Hematopoietic multipotent progenitor cell treated with erythropoietin and hydrocortisone succinate and interleukin-3 and kit ligand, for 8 days (in vitro differentiated cells): ENCODE measurements at places on chromosomes 3 and 15.

DNA sequence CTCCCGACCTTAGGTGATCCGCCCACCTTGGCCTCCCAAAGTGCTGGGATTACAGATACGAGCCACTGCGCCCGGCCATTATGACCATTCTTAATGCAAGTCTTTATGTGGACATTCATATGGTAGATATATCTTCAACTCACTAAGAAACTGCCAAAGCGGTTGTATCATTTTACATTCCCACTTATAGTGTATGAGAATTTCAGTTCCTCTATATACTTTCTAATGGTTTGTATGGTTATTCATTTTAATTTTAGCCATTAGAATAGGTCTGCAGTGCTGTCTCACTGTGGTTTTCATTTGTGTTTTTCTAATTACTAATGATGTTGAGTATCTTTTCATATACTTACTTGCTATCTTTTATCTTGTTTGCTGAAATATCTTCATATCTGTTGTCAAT is 32.5 kb downstream of the TCF12 start:
- no peak for DNase-seq

DNA sequence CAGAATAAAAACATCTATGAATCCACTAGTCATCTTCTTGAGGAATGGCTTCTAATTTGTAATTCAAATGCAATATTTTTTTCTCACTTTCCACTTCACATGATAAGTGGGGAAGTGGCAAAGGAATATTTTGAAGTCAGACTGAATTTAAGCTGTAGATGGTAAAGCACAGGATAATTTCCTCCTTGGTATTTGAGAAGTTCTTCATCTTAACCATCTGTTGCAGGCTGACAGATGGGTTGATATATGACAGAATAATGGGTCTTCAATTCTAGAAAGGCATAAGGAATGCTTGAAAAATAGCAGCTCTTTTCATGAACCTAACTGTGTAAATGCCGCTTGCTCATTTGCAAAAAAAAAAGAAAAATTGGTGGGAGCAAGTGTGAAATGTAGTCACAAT is 66.5 kb upstream of the SNTN start:
- DNase-seq, result no peak

GRCh38 chr15:101037090-101037830 is 118.1 kb downstream of the LRRK1 start:
- DNase-seq, result no peak

DNA sequence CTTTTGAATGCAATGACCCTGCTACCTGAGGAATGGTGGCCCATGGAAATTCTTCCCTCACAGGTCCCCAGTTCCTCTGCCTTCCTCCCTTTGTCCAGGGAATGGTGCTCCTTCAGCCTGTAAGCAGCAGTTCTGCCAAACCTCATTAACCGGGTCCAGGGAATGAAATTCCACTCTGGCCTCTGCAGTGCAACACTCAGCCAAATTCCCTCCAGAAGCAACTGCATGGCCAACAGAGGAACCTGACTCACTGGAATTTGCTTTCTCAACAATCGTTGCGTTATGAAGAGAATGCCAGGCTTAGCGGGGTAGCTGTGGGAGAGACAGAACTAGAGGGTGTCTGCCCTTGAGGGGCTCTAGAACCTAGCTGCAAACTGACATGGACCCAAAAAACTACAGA is 449.4 kb upstream of the PROK2 start:
- no peak for DNase-seq

- no peak for DNase-seq
Observed at GRCh38 chr3:17040990-17041377, 156.2 kb downstream of the PLCL2 start.

DNA sequence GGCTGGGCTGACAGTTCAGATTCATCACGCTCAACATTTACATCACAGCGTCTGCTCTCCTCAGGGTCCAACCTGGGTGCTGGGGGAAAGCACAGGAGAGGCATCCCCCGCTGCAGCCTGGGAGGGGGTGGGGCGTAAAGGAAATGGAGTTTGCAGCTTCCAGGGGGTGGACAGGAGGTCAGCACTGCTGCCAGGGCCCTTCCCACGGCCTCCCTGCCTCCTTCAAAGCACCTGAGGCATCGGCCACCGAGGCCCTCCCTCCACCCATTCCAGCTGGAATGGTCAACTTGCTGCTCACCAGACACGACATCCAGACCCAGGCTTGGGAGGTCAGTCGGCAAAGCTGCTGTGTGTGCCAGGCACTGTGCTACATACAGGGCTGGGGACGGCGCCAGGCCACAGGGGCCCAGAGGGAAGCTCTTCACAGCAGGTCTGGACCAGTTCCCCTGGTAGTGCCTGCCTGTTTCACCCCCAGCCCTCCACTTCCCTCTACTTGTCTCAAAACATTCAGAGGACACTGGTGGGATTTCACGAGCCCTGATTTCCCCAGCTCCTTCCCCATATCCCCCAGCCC is 120.7 kb downstream of the ANP32A start:
- no peak for DNase-seq

DNA sequence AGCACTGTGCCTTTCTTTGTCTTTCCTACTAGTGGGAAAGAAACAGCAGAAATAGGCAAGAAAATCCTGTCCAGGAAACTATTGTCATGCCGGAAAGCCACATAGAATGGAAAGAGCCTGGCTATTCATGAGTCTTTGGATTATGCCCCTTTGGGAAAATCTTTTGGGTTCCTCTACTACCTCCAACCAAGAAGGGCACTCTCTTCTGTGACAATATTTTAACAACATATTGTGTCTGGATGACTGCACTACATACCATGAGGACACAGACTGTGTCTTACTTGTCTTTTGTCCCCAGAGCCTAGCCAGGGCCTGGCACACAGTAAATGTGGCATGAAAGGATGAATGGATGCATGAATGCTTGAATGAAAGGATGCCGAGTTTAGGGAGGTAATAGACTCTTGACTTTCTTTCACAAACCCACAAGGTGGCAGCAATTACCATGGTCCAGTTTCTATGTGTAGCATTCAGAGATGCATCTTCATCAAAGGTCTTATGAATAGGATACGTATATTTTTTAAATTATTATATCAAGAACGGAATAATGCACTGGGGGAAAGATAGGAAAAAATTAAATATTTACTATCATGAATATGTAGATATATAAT is 30.3 kb downstream of the ARL14 start:
- peak; percentile 74 for DNase-seq

DNA sequence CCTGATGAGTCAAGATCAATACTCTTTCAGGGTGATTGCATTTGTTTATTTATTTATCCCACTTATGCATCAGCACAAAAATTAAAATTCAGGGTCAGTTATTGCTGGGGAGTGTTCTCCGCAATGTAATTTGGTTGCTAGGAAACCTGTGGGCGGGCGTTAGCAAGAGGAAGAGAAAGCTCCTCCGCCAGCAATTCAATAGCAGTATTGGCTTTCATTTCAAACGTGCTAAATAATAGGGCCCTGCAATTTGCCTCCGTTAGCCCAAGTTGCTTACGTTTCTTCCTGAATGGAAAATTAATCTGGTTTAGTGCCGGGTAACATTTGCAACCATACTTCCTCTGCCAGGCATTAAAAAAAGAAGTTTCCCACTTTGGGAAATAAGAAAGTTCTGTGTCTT is 35.5 kb upstream of the PLCL2 start:
- peak; percentile 64 for DNase-seq

DNA sequence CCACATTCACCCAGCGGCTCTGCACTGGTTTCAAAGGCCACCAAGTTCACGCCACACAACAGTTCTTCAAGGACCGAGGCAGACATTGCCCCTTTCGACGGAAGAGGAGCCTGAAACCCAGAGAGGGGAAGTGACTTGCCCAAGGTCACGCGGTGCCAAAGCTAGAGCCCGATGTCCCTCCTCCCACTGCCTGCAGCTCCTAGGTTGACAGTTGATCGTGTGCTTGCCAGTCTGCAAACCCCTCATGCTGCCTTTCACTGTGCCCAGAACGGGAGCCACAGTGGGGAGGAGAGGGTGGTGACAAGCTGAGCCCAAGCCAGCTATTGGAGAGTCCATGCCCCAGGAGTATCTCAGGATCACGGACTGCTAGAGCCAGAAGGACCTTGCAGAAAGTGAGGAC is 230.9 kb downstream of the XXYLT1 start:
- no peak for DNase-seq

- DNase-seq, result no peak
Observed at GRCh38 chr15:66405615-66406014, 18.9 kb downstream of the MAP2K1 start.

GRCh38 chr3:36201546-36201945 is 178.8 kb upstream of the STAC start:
- DNase-seq, result no peak

- DNase-seq, result no peak
Observed at GRCh38 chr15:57914350-57915055, 151.0 kb downstream of the ALDH1A2 start.

GRCh38 chr3:49787182-49787464 is 781 bp upstream of the IP6K1 start:
- no peak for DNase-seq

- DNase-seq, result no peak
Observed at GRCh38 chr3:41286305-41286704, 87.0 kb downstream of the CTNNB1 start.

GRCh38 chr3:48414376-48415250 is 15.3 kb downstream of the PLXNB1 start:
- DNase-seq, result no peak

GRCh38 chr3:52351762-52352368 is 35.7 kb downstream of the DNAH1 start:
- DNase-seq, result no peak

DNA sequence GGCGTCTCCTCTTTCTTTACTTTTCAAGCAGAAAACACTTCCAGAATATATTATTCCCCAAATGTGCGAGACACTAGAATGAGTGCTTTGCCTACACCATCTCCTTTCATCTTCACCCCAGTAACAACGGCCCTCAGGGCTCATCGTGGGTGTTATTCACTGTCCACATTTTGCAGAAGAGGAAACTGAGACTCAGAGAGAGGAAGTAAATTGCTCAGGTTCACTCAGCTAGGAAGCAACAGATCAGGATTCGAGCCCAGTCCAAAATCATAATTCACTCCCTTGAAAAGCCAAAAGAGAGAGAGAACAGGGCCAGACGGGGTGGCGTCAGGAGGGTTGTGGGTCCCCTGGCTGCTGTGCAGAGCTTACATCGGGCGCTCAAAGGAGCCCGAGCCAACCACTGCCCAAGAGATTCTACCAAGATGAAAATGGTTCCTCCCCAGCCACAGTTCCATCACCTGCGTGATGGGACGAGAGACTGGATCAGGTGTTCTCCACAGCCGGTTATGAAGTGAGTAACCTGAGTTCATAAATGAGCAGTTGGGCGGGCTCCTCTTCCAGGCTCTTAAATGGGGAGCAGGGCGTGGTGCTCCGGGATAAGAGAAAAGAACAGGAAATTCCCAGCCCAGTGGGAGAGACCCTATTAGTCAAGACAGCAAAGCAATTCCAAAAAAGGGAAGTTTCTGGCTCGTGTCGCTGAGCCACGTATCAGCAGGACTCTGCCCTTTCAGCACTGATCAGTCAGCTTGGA is 48.6 kb upstream of the FLNB start:
- no peak for DNase-seq

DNA sequence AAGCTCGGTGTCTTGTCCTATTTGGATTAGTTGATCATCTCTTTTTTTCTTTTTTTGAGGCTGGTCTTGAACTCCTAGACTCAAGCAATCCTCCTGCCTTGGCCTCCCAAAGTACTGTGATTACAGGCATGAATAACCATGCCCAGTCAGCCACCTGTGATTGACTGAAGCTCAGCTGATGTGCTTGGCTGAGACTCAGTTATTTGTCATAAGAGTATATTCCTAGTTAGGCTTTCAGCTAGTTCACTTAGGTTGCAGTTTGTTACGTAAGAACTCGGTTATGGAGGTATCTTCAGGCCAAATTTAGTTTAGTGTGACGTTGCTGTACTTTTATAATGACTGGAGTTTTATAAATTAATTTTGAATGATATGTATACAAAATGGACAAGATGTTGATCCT is 365.0 kb downstream of the SV2B start:
- DNase-seq, result no peak

GRCh38 chr15:84552896-84553295 is 47.9 kb upstream of the ZSCAN2 start:
- no peak for DNase-seq

DNA sequence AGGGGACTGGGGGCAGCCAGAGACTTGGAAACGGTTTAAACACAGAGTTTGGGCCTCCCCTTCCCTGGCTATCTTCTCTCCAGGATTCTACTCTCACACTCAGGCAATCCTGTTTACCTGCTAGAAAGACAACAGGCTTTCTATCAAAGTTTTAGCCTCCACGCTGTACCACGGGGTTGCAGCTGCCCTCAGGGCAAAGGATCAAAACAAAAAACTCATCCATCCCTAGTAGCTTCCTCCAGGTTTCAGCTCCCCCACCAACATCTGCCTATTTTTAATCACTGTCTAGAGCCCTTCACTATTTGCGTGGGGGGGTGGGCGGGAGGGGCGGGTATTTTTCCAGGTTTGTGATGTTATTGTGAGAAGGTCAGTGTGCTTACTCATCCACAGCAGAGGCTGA is 286.8 kb upstream of the TRIM42 start:
- DNase-seq, result no peak

GRCh38 chr3:132154619-132155018 is 119.8 kb upstream of the CPNE4 start:
- no peak for DNase-seq

DNA sequence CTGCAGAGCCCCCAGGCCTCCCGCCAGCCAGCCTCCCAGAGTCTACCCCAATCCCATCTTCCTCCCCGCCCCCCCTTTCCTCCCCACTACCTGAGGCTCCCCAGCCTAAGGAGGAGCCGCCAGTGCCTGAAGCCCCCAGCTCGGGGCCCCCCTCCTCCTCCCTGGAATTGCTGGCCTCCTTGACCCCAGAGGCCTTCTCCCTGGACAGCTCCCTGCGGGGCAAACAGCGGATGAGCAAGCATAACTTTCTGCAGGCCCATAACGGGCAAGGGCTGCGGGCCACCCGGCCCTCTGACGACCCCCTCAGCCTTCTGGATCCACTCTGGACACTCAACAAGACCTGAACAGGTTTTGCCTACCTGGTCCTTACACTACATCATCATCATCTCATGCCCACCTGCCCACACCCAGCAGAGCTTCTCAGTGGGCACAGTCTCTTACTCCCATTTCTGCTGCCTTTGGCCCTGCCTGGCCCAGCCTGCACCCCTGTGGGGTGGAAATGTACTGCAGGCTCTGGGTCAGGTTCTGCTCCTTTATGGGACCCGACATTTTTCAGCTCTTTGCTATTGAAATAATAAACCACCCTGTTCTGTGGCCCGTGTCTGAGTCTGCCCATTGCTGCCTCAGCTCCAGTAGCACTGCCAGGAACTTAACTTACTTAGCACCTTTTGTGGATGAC is 32.2 kb downstream of the PTPN23 start:
- DNase-seq, result no peak

GRCh38 chr15:78177447-78177873 is 28.3 kb downstream of the IDH3A start:
- DNase-seq, result peak; percentile 40
